ENCODE measurements at places on chromosomes 5 and 9. TPM values are rescaled to one million over a fixed set of nuclear protein-coding genes. Genes with fewer than 3 reads are reported as not detected.

Gene CAAP1
- total RNA-seq = 12.6 TPM

Gene TRIM14
- 12.5 TPM for total RNA-seq

Gene CXCL14
- 23.2 TPM for total RNA-seq

Gene FASTKD3
- 14.4 TPM for total RNA-seq
